ENCODE measurements at places on chromosomes 1 and 21. TPM values are rescaled to one million over a fixed set of nuclear protein-coding genes. Genes with fewer than 3 reads are reported as not detected.

CFHR5 gene
- 0.05 TPM for polyA plus RNA-seq

TMEM82 gene
- not detected for polyA plus RNA-seq

PEX11B gene
- polyA plus RNA-seq, result 29.9 TPM

OR2T4 gene
- polyA plus RNA-seq, result not detected

TDRD5 gene
- 0.13 TPM for polyA plus RNA-seq

GIPC2 gene
- polyA plus RNA-seq, result 2.5 TPM

SLC6A17 gene
- 0.10 TPM for polyA plus RNA-seq

RNU1-4 gene
- polyA plus RNA-seq, result not detected

SPRR1B gene
- not detected for polyA plus RNA-seq

OLIG2 gene
- polyA plus RNA-seq, result not detected

CR2 gene
- polyA plus RNA-seq, result 0.04 TPM

F11R gene
- polyA plus RNA-seq, result 23.4 TPM

RABIF gene
- 6.7 TPM for polyA plus RNA-seq

AK4 gene
- 36.1 TPM for polyA plus RNA-seq

KAZN gene
- 7.2 TPM for polyA plus RNA-seq

KIF2C gene
- polyA plus RNA-seq, result 2.6 TPM

CLEC20A gene
- polyA plus RNA-seq, result 0.23 TPM

FAM151A gene
- polyA plus RNA-seq, result 0.10 TPM

CD1D gene
- polyA plus RNA-seq, result 2.7 TPM

FRRS1 gene
- 3.4 TPM for polyA plus RNA-seq

BATF3 gene
- polyA plus RNA-seq, result 3.7 TPM

PADI2 gene
- 0.48 TPM for polyA plus RNA-seq

HORMAD1 gene
- not detected for polyA plus RNA-seq

PCBP3 gene
- 4.6 TPM for polyA plus RNA-seq

LCE3C gene
- polyA plus RNA-seq, result not detected

DHRS3 gene
- 62.1 TPM for polyA plus RNA-seq

MRPL9 gene
- 54.7 TPM for polyA plus RNA-seq

GSTM1 gene
- 1.1 TPM for polyA plus RNA-seq

ANGPTL3 gene
- 0.11 TPM for polyA plus RNA-seq

RAB3B gene
- polyA plus RNA-seq, result 0.44 TPM

NCSTN gene
- 57.5 TPM for polyA plus RNA-seq

SLC9C2 gene
- not detected for polyA plus RNA-seq

SYNC gene
- 13.3 TPM for polyA plus RNA-seq

ZBTB8A gene
- 7.4 TPM for polyA plus RNA-seq

IGSF21 gene
- 8.2 TPM for polyA plus RNA-seq

WNT3A gene
- not detected for polyA plus RNA-seq

RHBG gene
- polyA plus RNA-seq, result 0.86 TPM

NR1I3 gene
- polyA plus RNA-seq, result 0.27 TPM

UAP1 gene
- 78.4 TPM for polyA plus RNA-seq

GOLT1A gene
- 9.1 TPM for polyA plus RNA-seq

IL10 gene
- polyA plus RNA-seq, result 2.2 TPM
